CD4-positive, CD25-positive, alpha-beta regulatory T cell (primary cell): ENCODE measurements at places on chromosomes 2 and 18.
A peak's percentile ranks its signal among the peaks of the same experiment; 100 is the strongest.

GRCh38 chr2:21480162-21480561 lies 356.4 kb downstream of the TDRD15 start:
- DNase-seq, result no peak

GRCh38 chr18:31679791-31680432 lies 4.5 kb downstream of the B4GALT6 start:
- no peak for DNase-seq

- DNase-seq, result no peak
Measured at GRCh38 chr18:37948471-37948870, 382.9 kb upstream of the CELF4 start.

DNA sequence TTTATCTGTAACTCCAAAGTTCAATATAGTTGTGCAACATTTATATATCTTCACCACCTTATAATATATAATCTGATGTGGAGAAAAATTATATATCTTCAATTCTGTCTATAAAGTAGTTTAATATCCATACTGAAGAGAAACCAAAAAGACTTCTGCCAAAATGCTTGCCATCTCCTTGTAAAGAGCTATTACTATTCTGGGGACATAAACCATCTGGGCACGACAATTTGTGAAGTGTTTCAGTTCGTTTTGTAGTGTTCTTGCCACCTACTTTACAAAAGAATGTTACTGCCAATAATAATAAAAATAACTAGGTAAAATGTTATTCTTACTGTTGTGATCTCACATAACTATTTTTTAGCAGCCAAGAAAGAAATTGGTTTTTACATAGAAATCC lies 45.1 kb downstream of the SCN1A start:
- DNase-seq, result no peak

DNA sequence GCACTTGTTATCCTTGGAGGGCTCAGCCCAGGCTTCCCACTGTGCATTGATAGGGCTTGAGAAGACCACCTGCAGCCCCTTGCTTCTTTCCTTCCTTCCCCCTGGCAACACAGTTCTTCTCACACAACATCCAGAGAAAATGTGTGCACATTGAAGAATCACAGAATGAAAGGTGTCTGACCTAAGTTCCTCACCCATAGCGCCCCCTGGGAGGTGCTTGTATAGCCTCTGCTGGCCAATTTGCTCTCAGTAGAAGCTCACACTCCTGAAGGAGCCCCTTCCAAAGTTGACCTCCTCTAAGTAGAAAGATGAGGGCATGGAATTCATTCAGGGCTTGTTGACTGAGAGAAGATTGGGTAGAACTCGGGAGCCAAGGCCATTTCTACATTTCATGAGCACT lies 758.4 kb upstream of the KLHL29 start:
- no peak for DNase-seq

GRCh38 chr2:8573942-8574195 lies 108.0 kb upstream of the ID2 start:
- no peak for DNase-seq

DNA sequence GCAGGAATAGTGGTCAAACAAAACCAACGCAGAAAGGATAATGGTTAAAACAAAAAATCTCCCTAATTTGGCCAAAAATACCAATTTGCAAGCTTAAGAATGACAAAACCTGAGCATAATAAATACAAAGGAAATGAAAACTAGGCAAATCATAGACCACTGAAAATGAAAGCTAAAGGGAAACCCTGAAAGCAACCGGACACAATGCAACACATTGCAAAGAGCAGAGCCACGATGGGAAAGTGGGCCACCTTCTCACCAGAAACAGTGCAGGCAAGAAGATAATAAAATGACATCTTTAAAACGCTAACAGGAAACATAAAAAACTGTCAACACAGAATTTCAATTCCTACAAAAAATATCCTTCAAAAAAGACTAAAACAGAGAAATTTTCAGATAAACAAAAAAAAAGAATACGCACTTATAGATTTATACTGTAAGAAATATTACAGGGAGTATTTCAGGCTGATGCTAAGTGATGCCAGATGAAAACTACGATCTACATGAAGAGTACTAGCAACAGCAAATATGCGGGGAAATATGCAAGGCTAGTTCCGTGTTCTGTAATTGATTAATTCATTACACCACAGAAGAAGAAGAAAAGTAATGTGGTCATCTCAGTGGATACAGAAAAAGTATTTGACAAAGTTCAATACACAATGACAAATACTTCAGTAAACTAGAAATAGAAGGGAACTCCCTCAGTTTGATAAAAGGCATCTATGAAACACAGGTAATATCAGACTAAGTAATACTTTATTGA lies 239.5 kb downstream of the L3MBTL4 start:
- DNase-seq, result no peak

GRCh38 chr2:85409845-85410583 lies at the start of gene CAPG:
Gene CAPG, minus strand, starts transcription at chr2:85410366. Its CDS starts 8,221 bp downstream, at chr2:85402145.
- no peak for DNase-seq

- no peak for DNase-seq
Measured at GRCh38 chr2:236264256-236264655, at the start of gene ASB18. Gene ASB18, minus strand, starts transcription at chr2:236264406. Its CDS starts 61 bp downstream, at chr2:236264345.

DNA sequence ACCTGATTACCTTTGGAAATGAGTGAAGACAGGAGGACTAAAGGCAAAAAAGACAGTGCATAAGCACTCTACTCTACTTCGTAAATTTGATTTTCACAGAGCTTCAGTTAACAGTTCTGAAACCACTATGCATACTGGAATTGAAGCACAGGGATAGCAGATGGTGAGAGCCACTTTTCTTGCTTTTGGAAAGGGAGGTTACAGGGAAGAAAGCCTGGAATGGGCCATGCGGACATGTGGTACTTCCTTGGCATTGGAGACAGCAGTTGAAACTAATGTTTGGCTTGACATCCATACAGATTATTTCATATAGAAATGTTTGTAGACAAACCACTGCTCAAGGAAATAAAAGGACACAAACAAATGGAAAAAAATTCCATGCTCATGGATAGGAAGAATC lies 585.6 kb upstream of the RAB6C start:
- no peak for DNase-seq

DNA sequence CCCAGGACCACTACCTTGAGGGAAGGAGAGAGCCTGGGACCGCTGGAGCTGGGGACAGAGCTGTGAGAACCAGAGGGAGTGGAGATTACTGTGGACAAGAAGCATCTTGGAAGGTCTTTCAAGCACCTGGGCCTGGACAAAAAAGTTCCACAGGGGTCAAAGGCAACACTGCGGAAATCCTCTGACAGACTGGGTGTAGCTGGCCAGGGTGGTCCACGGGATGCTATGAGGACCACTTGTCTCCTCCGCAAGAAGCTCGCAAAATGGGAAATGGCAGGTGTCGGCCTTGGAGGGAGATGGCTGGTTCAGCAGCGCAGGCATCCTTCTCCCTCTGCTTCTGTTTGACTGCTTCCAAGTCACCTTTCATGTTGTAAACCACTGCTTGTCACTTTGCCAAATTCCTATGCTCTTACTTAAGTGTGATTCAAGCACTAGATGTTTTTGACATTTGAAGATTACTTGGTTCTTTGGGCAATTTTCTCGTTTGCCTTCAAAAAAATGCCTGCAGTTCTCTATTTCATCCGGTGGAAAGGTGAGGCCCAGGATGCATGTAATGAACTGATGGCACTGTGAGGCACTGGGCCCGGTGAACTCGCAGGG lies 27.7 kb downstream of the KLHL29 start:
- no peak for DNase-seq

- no peak for DNase-seq
Measured at GRCh38 chr2:16978301-16978700, 312.7 kb upstream of the CYRIA start.

GRCh38 chr2:55840460-55840859 lies 83.1 kb downstream of the EFEMP1 start:
- DNase-seq, result no peak

- no peak for DNase-seq
Measured at GRCh38 chr2:176082824-176083751, 674 bp downstream of the EVX2 start.

GRCh38 chr2:159758239-159758638 lies 39.8 kb downstream of the CD302 start:
- DNase-seq, result no peak

DNA sequence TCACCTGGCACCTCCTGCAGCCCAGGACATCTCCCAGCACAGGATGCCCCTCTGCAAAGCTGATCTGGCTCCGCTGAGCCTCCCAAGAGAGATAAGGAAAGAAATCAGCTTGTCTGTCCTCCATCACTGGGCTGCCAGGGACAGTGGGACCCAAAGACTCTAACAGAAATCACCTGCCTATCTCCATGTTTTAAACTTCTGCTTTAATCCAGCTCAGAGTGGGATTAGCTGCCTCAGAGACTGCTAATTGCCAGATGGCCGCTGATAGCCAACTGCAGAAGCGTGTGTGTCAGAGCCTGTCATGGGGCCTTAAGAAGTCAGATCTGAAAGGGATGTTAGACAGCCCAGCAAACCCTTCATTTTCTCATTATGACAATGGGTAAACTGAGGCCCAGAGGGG lies 389.4 kb upstream of the KLHL29 start:
- DNase-seq, result no peak

GRCh38 chr2:46909771-46910419 lies 5.7 kb downstream of the MCFD2 start:
- DNase-seq, result no peak

- DNase-seq, result peak; percentile 16
Measured at GRCh38 chr2:74886811-74887210, 52.9 kb downstream of the HK2 start.

- DNase-seq, result no peak
Measured at GRCh38 chr2:25903216-25903776, 25.0 kb upstream of the ASXL2 start.

GRCh38 chr2:218375212-218375611 lies 6.9 kb upstream of the SLC11A1 start:
- no peak for DNase-seq

GRCh38 chr2:144780983-144781382 lies 261.1 kb upstream of the ZEB2 start:
- DNase-seq, result no peak

DNA sequence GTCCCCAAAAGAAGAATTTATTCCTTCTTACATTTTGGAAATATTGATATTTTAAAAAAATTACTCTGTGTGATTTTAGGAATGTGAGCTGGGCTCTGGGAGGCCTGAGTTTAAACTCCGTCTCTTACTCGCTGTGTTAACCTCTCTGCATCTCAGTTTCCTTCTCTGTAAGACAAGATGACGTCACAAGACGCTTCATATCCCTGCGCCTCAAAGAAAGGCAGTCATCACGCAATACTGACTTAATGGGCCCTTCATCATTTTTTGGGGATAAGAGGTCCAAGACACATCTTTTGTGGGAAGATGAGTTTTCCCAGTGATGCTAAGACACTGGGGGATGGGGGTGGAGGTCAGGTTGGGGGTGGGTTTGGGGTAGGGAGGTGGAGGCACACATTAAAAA lies 320.4 kb downstream of the AFF3 start:
- no peak for DNase-seq

DNA sequence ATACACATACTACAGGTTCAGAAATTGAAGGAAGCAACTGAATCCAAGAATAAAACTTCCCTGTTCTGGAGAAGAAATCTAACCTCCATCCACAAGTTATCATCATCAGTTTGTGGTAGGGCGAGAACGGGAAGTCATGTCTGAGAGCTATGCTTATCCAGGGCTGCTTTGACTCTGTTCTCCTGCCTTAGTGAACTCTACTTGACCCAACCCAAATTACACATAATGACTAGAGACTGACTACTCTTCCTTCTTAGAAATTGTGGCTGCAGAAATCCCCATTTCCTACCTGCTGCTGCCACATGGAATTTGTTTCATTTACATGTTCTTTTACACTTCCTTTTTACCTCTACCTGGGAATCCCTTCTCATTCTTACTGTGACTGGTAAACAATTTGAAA lies 1102.6 kb upstream of the PIK3C3 start:
- no peak for DNase-seq

- no peak for DNase-seq
Measured at GRCh38 chr2:7719876-7720275, 802.7 kb downstream of the RNF144A start.

GRCh38 chr2:191927319-191927867 lies 80.5 kb upstream of the CAVIN2 start:
- no peak for DNase-seq

DNA sequence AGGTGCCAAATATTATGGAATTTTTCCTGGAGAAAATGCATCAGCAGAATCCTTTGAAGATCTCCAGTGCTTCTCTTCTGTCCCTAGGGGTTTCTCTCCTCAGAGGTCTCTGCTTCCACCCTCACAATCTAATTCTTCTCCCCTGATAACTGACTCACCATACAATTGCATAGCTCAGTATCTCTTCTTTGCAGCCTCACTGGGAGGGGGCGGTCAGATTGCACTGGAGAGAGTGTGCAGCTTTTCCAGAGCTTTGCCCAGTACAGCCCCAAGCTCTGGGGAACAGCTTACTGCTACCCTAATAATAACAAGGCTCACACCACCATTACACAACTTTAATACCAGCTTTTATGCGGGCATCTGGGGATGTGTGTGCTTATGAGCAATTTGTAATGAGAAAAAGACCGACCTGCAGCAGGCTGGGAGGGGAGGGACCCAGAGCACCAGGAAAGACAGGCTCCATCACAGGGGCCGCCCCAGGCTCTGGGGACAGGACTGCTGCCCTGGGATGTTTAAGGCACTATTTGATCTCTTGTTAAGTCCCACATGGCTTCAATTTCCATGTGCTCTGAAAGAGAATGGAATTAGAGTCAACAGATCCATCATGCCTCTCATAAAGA lies 276.6 kb upstream of the SIX2 start:
- no peak for DNase-seq

GRCh38 chr2:234083572-234084348 lies 33.3 kb downstream of the SPP2 start:
- DNase-seq, result no peak

GRCh38 chr2:134739879-134740301 lies 21.1 kb upstream of the TMEM163 start:
- DNase-seq, result no peak

- no peak for DNase-seq
Measured at GRCh38 chr18:58161659-58162058, 117.6 kb downstream of the NEDD4L start.
